ENCODE measurements at places on chromosomes 3 and 15.
A peak's percentile ranks its signal among the peaks of the same experiment; 100 is the strongest.

- peak; percentile 62 for DNase-seq
These were observed 28.3 kb downstream of the IL12A start for GRCh38 chr3:160016972-160017371.

GRCh38 chr3:14453876-14454638 lies 51.7 kb downstream of the SLC6A6 start:
- no peak for DNase-seq

DNA sequence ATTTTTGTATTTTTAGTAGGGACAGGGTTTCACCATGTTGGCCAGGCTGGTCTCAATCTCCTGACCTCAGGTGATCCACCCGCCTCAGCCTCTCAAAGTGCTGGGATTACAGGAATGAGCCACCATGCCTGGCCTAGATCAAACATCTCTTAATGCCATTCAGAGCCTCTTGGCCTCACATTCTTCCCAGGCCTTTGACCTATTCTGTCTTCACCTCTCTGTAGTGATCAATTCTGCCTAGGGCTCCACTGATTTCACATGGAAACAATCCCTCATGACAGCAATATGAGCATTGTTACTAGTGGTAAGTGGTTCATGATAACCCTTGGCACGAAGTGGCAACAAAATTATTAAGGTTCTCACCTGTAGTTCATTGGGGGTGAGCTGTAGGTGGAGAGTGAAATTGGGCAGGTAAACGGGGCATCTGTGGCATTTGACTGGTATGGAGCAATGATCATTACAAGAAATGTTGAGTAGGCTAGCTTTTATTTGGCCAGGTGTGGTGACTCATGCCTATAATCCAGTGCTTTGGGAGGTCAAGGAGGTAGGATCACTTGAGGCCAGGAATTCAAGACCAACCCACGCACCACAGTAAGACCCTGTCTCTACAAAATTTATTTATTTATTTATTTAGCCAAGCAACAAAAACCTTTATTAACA lies 4.8 kb upstream of the ARPIN start:
- DNase-seq, result no peak

GRCh38 chr3:98612587-98612986 lies 19.2 kb upstream of the CPOX start:
- no peak for DNase-seq

DNA sequence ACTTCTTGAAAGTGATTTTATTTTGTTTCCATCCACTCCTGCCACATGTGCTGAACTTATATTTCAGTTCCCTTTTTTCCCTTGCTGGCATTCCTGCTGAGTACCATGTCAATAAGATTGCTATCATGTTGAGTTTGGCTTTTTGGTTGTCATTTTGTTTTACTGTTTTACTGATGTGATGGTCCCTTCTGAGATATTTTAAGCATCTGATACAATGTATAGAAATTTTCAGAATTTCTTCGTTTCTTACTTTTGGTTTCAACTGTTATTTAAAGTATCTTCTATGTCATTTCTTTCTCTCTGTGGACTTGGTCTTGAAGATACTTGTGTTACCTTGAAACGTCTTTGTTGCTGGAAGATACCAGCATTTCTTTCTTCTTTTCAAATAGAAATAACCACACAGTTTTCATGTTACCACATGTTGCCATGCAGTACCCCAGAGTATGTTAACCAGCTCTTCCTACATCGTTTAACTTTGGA lies 14.1 kb downstream of the SIDT1 start:
- no peak for DNase-seq

DNA sequence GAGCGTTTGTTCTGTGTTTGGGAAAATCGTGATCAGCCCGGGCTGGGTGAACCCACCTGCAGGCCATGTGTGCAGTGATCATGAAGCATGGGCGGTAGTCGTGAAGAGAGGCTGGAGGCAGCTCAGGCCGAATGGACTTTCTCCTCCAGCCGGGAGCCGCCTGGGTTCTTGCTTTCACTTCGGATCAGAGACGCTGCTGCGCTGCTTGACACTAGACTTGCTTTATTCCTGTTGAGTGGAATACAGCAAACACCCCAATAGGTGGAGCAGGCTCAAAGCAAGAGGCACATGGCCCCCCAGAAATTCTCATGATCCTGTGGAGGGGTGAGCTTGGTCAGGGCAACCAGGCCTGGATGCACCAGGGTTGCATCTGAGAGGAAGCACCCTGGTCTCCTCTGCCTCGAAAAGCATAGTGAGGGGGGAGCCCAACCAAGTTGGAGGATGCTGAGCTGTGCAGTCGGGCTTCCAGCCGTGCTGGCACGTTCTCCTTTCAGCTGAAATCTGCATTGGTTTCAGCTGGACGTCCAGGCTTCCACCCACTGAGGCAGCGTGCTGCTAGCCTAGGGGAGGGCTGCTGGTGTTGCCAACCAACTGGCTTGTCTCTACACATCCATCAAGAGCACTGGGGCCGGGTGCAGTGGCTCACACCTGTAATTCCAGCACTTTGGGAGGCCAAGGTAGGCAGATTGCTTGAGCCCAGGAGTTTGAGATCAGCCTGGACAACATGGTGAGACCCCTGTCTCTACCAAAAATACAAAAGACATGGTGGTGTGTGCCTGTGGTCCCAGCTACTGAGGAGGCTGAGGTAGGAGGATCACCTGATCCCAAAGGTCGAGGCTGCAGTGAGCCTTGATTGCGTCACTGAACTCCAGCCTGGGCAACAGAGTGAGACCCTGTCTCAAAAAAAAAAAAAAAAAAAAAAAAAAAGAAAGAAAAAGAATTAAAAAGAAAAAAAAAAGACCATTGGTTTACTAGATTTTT lies 2.8 kb upstream of the NRROS start:
- DNase-seq, result no peak

GRCh38 chr3:51141573-51141972 lies 243.5 kb upstream of the MANF start:
- no peak for DNase-seq

DNA sequence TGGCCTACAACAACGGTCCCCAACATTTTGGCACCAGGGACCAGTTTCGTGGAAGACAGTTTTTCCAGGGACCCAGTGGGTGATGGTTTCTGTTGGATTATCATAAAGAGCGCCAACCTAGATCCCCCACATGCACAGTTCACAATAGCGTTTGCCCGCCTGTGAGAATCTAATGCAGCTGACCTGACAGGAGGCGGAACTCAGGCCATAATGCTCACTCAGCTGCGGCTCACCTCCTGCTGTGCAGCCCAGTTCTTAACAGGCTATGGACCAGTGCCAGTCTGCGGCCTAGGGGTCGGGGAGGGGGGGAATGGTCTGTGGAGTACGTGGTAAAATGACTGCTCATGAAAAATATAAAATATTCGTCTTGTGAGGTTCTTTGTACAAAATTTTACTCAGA lies 518.5 kb upstream of the CADM2 start:
- no peak for DNase-seq

- DNase-seq, result no peak
These were observed 315.6 kb upstream of the ATP10A start for GRCh38 chr15:26178640-26179220.

- no peak for DNase-seq
These were observed 225.3 kb upstream of the LYSMD4 start for GRCh38 chr15:99958426-99959097.

GRCh38 chr15:68175526-68175925 lies 29.6 kb downstream of the CALML4 start:
- no peak for DNase-seq

DNA sequence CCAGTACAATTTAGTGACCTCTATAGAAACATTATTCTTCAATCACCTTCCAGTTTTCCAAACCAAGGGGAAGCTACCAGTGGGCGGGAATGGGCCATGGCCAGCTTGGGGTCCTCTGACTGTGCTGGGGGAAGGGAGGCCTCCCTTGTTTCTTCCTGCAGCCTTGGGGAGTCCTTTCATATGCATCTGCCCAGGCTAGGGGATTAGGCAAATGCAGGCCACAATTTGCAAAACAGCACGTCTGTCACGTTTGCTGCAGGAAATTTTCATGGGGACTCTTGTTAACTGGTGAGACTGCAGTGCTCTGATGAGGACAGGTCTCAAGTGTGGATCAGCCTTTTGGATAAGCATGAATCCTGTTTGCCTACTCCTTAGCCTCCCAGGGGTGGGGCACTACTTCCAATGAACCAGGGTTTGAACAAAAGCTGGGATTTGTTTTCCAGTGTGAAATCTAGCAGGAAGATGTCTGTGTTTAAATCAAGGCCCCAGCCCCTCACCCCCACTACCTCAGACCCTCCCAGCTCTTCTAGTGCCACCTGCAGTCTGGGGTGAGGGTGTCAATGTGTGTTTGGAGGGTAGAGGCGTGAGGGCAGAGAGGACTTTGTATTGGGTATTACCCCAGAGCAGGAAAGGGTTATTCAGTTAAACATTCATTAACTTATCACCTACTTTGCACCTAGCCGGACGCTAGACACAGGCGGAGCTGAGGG lies 219.9 kb downstream of the OPA1 start:
- DNase-seq, result no peak

- DNase-seq, result no peak
These were observed 33.0 kb upstream of the TEX264 start for GRCh38 chr3:51637941-51638471.
